ENCODE measurements at places on chromosomes 12 and 14.

DNA sequence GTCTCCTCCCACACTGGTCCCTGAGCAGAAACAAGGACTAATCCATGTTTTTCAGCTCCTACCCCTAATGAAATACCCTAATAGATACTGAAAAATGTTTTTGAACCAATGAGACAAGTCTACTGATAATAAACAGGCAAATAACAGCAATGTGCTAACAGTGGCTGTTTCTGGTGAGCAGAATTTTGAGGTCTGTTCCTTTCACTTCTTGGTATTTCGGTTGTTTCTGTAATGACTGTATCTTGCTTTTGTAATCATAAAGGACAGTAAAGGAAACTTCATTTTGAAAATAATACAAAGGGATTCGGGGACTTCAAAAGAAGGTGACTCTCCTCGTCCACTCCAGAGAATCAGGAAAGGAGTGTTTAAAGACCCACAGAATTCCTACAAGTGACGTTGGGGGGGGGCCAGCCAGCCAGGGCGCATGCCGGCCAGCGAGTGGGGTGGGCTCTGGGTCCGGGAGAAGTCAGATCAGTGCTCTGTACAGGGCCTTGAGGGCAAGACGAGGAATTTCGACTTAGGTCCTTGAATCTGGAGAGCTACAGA lies 1.1 kb upstream of the CD9 start:
- DNase-seq = no peak

DNA sequence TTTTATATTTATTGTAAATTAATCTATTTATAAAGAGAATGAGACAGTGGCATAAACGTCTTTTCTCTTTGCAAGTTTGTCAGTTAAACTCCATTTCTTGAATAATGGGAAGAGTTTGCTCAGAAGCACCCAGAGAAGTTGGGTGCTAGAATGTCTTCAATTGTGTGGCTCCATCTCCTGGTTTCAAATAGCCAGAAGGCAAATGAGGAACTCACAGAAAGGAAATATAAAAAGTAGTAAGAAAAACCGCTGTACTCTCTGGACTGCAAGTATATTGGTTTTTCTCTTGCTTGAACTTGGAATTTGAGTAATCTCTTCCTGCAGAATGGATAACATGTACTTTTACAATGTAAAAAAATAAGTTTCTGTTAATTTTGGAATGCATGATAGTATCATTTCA lies 217.5 kb downstream of the DPY19L2 start:
- DNase-seq = no peak

DNA sequence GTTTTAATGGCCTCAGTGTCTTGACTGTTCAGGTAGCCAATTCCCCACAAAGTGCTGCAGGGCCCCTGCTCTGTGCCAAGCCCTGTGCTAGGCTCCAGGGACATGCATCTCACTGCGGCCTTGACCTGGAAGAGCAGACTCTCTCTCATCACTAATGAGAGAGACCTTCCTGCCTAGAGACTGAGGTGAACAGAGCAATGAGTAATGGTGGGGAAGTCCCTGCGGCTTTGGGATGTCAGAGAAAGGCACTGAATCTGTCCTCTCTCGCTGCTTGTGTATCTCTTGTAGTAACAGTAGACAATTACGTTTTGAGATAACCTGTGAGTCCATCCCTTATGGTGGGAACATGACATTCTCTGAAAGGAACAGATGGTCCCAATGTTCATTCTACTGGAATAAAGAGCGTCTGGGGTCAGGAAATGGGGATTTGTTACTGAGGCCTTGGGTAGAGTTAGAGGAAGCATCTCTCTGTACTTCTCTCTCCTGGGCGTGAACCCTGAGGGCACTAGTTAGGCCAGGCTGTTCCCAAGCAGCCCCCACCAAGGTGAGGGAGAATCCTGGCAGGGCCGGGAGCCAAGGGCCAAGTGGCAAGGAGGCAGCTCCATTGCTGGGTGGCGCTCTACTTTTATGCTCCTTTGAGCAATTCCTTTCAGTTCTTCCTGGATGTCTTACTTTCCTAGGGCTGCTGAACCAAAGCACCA lies 13.5 kb downstream of the NFATC4 start:
- no peak for DNase-seq

- DNase-seq = no peak
Observed at GRCh38 chr14:29220566-29220965, 454.0 kb downstream of the FOXG1 start.

- peak; percentile 52 for DNase-seq
Observed at GRCh38 chr12:122123761-122124145, 45.2 kb downstream of the MLXIP start.

- DNase-seq = no peak
Observed at GRCh38 chr12:51601241-51601640, 10.2 kb downstream of the SCN8A start.

DNA sequence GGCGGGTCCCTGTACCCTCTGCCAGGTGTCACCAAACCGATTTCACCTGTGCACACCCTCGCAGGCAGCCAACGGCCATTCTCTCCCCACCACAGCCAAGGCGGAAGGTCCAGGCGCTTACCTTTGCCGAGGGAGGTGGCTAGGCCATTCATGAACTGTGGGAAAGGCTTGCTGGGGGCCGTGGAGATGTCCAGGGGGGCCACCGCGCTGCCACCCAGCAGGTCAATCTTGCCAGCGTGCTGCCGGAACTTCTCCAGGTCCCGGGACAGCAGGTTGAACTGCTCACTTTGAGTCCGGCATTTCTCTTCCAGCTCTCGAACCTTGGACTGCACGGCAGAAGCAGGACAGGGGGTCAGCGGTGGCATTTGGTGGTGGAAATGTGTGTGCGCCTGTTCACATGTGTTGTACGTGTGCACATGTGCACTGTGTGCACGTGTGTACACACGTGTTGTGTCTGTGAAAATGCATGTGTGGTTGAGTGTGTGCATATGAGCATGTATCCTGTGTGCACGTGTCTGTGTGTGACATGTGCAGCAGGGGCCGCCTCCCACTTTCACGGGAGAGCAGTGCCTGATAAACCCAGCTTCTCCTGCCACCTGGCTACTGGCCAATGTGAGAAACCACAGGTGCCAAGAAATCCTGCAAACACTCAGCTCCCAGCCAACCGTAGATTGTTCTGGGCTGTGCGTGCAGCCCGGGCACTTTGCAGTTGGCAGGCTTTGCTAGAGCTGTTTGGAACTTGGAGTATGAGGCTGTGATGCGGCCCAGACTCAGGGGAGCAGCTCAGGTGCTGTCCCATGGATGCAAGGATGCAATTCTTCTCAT lies 118.9 kb downstream of the PIWIL1 start:
- DNase-seq = no peak

- DNase-seq = no peak
Observed at GRCh38 chr14:99741227-99741976, 51.8 kb upstream of the EML1 start.

DNA sequence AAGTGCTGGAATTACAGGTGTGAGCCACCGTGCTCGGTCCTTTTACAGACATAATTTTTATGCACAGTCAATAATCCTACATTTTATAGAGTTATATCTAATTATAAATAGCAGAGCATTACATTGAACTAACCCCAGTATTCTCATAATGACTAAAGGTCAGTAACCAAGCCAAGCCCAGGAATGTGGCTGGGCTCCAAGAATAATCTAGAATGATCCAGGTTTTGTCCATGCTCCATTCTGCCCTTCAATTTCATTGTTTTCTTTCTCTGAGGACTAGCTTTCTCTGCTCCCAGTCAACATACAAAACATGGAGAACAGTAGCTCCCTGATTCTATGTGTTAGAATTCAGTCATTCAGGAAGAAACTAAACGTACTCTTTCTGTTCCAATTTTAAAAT lies 92.1 kb upstream of the KRR1 start:
- DNase-seq = no peak

- no peak for DNase-seq
Observed at GRCh38 chr12:55188974-55189556, 31.8 kb upstream of the OR10A7 start.

GRCh38 chr12:112665958-112666357 lies 125.6 kb upstream of the RPH3A start:
- DNase-seq = no peak

DNA sequence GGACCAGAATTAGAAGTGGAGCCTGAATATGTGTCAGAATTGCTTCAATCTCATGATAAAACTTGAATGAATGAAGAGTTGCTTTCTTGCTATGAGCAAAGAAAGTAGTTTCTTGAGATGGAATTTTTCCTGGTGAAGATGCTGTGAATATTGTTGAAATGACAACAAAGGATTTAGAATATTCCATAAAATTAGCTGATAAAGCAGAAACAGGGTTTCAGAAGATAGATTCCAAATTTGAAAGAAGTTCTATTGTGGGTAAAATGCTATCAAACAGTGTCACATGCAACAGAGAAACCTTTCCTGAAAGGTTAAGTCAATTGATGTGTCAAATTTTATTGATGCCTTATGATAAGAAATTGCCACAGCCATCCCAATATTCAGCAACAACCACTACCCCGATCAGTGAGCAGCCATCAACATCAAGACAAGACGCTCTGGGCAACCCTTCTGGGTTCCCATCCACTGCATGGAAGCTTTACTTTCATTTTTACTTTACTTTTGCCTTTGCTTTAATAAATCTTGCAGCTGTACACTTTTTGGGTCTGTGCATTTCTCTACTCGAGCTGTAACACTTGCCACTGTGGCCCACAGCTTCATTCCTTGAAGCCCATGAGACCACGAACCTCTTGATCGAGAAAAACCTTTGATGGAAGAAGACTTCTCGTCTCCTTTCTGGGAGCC lies 104.0 kb upstream of the SSTR1 start:
- no peak for DNase-seq

- DNase-seq = peak; percentile 82
Observed at GRCh38 chr12:49232940-49233841, 31.7 kb upstream of the TUBA1C start.

DNA sequence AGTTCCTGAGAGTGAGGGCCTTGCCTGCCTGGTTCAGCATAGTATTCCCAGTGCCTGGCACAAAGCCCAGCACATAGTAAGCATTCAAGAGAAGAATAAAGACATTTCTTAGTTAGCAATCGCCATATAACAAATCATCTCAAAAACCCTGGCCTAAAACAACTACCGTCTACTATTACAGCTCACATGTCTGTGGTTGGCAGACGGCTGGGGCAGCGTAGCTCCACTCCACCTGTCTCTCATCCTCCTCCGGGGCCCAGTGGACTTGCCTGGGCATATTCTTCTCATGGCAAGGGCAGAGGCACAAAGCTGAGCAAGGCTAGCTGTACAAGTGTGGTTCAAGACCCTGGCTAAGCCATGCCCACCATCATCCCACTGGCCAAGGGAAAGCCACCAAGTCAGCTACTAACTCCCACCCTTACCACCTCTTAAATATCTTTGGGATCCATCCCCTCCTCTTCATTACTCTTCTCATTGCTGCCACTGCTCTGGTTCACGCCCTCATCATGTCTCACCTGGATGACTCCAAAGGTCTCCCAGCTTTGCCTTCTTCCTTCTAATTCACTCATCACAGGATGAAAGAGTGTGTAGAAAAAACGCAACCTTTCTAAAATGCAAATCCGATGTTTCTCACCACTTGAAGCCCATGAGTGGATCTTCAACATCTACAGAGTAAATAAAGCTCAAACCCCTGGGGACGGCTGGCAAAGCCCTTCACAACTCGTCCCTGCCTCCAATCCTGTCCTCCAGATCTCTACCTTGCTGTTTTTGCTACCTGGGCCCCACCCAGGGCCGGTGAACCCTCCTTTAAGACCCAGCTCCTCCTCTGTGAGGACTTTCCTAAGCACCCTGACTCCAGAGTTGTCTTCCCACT lies 10.4 kb downstream of the TMEM229B start:
- DNase-seq = peak; percentile 29

DNA sequence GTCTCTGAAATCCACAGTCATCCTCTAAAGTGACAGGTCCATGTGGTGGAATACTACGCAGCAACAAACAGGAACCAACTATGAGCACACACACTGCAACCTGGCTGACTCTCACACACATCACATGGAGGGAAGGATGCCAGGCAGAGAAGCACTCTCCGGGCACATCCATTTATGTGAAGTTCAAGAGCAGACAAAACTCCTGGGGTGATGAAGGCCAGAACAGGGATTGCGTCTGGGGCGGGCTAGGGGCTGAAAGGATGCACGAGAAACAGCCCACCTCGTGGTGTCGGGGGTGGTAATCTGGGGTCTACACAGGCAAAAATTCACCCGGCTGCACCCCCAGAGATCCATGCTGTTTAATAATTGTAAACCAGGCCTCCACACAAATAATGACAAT lies 100.2 kb downstream of the DICER1 start:
- DNase-seq = no peak

DNA sequence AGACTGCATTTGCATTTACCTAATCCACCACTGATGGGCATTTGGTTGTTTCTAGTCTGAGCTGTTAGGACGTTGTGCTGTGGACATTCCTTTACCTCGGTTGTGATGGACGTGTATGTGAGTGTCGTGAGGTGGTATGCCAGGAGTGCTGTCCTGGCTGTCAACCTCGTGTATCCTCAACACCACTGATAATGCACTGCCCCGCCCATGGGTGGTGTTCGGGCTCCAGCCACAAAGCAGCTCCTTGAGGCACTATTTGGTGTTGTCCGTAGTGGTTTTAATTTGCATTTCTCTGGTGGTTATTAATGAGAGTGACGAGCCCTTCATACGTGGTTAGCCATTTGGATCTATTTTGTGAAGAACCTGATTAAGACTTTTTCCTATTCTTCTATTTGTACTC lies 87.6 kb downstream of the PPP2R5C start:
- no peak for DNase-seq

GRCh38 chr12:109273354-109273753 lies 35.7 kb downstream of the FOXN4 start:
- DNase-seq = no peak

DNA sequence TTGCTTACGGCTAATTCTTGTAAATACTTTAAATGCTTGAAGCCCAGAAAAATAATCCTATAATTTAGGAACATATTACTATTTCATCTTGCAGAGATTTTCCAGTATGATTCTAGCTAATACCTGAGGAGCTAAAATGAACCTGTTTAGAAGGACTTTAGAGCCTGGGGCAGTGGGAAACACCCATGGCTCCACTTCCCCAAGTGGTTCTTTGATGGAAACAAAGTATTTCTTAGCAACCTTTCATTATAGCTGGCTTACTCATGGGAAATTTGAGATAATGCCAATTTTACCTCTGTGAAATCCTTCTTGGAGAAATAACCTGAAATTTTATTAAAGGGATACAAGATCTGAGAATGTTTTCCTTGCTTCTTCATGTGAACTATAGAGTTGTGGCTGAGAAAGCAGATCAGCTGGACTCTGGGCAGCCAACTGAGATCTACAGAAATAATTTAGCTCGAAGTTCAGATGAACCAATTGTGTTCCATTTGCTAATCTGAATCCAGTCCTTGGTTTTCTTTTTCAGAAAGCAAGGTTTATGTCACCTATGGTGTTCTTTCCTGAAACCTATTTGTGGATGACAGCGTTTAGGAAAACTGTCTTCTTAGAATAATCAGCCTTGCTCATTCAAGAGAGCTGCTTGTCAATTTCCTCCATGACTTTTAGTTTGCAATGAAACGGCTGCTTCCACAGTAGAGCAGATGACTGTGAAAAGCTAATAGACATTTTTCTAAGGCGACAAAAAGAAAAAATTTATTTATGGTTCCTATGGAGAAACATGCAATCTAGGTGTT lies 141.8 kb upstream of the CPM start:
- no peak for DNase-seq

DNA sequence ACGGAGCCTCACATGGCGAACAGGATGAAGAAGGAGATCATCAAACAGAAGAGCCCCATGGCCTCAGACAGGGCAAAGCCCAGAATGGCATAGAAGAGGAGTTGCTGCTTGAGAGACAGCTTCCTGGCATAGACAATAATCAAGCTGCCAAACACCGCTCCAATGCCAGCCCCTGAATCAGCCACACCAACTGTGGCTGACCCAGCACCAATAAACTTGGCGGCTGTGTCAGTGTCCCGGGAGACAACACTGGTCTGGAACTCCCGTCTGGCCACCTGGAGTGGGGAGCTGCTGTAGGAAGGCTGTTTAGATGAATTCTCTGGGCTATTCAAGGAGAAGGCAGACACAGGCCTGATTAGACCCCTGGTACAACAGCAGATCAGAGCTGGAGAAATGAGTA lies 100.1 kb downstream of the HEATR5A start:
- DNase-seq = no peak

Data from spleen (tissue), 13 donors.